Heart right ventricle (tissue), 16 donors: ENCODE measurements at places on chromosomes 16 and 17.
A peak's percentile ranks its signal among the peaks of the same experiment; 100 is the strongest.

DNA sequence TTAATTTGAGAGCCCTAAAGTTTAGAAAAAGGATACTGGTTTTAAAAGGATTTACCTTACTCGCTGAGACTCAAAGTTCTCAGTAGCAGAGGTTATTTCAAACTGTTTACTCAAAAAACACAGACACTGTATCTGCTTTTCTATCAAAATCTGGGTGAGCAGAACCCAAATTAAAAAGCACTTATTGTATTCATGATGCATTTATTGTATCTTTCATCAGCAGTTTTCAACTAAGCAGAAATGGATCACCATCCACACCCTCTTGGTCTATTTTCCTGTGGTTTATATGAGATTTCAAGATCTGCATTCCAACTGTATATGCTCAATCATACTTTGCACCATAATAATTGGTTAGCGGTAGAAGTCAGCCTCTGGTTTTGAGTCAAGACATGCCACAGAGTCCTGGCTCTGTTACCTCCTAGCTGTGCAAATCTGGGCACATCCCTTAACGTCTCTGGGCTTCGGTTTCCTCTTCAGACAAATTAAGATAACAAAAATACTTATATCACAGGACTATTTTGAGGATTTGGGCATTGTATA lies 109.5 kb downstream of the ASIC2 start:
- no peak for DNase-seq

- DNase-seq = peak; percentile 67
Observed at GRCh38 chr16:9138731-9139501, 47.5 kb downstream of the HAPSTR1 start.

- DNase-seq = no peak
Observed at GRCh38 chr17:11292491-11292890, 51.5 kb downstream of the SHISA6 start.

GRCh38 chr16:48499923-48500381 lies 110.0 kb downstream of the N4BP1 start:
- peak; percentile 58 for DNase-seq

DNA sequence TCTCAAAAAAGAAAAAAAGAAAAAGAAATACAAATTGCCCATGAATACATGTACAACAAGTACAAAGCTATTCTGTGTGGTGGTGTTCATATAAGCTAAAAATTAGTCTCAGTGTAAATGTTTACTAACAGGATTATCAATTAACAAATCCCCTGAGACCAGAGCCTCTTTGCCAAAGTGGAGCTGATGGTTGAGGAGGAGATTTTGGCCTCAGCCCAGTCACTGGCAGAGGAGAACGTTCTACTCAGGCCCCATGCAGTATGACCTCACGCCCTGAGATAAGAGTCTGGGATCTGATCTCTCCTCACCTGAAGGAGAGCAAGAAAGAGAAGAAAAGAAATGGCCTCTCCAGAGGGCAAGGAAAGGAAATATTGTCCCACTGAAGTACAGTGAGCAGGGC lies 35.5 kb upstream of the NOL11 start:
- DNase-seq = no peak

GRCh38 chr16:70804734-70805169 lies 3.8 kb upstream of the VAC14 start:
- DNase-seq = no peak

DNA sequence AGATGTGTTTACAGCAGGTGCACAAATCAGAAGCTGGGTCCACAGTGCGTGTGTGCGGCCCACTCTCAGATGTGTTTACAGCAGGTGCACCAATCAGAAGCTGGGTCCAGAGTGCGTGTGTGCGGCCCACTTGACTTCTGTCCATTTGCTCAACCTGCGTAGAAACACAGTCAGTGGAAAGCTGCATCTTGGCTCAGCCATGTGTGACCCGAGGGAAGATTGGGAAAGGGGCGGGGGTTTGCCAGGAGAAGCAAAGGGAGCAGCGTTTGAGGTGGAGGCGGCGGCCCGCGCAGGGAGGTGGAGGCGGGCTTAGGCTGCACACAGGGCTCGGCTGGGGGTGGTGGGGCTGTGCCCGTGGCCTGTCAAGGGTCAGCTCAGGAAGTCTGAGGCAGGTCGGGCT lies 4.3 kb downstream of the CTU2 start:
- DNase-seq = no peak

DNA sequence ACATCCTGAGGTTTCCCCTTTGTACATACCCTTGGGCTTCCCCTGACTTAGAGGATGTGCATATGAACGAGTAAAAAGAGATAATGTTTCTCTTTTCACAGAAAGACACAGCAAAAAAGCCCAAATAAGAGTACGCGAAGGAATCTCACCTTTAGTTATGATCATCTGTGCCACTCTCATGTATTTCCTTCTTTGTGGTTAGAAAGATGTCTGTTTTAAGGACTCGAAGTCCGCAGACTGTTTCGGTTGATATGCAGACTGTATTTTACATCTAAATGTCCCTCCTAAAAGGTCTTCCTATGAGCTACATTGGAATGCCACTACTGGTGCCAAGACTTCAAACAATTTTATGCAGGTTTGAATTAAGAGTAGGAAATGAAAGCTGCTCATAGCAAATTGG lies 102.3 kb upstream of the GOT2 start:
- no peak for DNase-seq

GRCh38 chr17:42596386-42596785 lies 12.8 kb downstream of the RETREG3 start:
- DNase-seq = no peak

DNA sequence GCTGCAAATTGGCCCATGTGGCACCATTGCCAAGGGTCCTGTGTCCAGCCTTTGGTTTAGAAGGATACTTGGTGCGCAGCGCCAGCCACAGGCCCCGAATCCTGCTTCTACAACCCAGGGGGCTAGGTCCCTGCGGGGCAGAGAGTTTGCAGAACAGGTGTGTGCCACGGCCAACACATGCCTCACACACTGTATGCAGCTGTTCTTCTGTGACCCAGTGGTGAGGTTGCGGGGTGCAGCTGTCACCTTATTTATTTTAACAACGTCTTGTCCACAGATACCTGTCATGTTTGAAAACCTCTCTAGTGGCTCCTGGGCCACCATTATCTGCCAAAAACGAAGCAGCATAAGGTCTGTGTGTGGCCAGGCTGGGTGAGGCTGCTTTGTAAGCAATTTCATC lies 11.6 kb downstream of the CBFA2T3 start:
- DNase-seq = no peak

GRCh38 chr16:77067900-77068299 lies 123.1 kb upstream of the MON1B start:
- no peak for DNase-seq

DNA sequence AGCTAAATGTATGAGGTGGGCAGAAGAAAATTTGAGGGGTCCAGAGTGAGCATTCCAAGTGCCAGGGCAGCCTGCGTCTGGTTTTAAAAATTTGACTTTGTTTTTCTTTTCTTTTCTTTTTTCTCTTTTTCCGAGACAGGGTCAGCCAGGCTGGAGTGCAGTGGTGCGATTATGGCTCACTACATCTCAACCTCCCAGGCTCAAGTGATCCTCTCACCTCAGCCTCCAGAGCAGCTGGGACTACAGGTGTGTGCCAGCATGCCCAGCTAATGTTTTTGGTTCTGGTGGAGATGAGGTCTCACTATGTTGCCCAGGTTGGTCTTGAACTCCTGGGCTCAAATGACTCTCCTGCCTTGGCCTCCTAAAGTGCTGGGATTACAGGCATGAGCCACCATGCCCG lies 15.6 kb downstream of the SMPD3 start:
- no peak for DNase-seq

DNA sequence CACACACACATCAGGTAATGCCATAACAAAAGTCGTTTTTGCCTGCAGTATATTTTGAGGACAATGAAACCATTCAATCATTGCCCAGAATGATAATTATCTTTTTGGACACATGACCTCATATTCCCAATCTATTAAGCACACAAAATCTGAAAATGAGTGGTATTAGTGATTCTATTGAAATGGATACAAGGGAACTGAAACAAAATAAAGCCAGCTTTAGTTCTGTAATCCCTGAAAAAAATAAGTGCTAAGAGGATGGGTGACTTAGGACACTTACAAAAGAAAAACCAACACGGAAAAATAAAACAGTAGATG lies 128.3 kb upstream of the MAF start:
- DNase-seq = no peak

DNA sequence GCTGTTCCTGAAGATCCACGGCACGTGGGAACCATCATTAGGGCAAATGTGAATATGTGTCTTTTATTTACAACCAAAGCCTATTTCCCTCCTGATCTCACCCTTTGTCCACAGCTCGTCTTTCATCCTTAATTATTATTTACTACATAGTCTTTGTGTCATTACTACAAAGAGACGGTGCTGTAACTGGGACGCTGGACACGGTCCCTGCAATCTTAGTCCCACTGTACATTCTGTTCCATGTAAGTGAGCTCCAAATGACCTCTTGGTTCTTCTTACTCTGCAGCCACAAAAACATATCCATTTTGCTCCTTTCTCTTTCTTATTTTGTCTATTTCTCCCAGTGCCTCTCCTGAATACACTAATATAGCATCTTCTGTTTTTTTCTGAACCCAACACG lies 12.7 kb upstream of the KRT23 start:
- DNase-seq = no peak

GRCh38 chr17:62794666-62794971 lies 13.5 kb downstream of the MARCHF10 start:
- no peak for DNase-seq

DNA sequence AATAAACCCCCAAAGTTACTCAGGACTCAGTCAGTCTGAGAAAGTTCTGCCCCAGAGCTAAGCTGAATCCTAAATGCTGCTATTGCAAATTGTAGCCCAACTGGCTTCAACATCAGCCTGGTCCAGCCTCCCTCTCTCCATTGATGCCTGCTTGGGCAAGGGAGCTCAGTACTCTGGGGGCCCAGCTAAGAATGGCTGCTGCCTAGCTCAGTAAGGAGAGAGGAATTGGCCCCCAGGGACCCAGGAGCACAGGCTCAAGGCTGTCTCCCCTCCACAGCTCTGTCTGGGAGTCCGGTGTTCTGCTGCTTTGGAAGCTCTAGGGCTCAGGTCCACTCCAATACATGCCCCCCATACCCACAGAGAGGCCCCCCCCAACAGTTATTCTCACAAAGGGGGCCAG lies 1.6 kb downstream of the UNC119 start:
- no peak for DNase-seq

DNA sequence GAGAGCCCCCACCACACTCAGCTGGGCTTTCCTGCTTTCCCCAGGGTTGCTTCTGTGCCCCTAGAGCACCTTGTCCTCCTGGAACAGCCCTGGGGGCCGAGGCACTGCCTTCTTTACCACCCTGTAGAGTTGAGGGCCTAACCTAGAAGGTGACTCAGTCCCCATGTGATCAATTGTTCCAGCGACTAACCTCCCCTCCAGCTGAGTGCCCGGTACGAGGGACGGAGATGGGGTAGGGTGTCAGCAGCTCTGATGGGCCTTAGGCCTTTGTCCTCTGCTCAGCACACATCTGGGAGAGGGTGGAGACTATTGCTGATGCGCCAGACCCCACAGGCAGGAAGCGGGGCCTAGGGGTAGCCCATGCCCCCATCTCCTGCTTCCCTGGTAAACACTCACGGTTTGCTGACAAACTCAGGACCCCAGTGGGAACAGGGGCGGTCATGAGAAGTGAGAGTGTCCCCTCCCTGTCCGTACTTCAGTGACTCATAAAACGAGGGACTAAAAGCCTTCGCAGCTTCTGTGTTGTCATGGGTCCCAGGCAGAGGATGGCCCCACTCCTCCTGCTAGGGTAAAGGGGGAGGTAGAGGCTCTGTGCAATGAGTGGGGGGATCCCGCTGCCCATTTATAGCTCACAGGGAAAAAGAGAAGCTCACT lies 33.1 kb downstream of the NECAB2 start:
- no peak for DNase-seq

- peak; percentile 17 for DNase-seq
Observed at GRCh38 chr17:2064520-2064971, 9.6 kb downstream of the HIC1 start.

GRCh38 chr17:82175951-82176350 lies 36.7 kb downstream of the CCDC57 start:
- DNase-seq = no peak

GRCh38 chr17:36188891-36189306 lies 7.7 kb downstream of the CCL3L1 start:
- DNase-seq = peak; percentile 56

DNA sequence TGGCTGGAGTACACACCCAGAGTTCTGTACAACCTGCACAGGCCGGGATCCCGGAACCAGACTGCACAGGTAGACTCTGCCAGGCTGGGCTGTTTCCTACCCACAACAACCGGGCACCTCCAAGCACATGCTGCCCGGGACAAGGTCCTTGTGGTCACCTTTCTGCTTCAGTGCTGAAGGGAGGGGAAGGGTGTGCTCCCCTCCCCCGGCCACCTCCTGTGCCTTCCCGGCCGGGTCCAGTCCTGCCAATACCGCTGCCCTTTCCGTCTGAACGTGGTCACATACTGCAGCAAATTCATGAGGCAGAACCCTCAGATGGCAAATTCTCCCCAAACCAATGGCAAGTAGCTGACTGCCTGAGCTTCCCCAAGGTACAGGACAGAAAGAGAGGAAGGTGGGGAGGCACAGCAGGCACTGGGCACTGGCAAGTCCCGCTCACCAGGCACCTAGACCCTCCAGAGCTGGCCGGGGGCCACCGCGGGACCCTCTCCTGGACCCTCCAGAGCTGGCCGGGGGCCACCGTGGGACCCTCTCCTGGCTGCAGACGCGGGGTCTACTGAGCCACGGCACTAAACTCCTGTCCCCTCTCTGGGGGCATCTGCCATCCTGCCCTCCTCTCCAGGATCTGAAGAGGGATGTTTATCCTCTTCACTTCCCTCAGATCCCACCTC lies 22.8 kb downstream of the SLC43A2 start:
- no peak for DNase-seq

DNA sequence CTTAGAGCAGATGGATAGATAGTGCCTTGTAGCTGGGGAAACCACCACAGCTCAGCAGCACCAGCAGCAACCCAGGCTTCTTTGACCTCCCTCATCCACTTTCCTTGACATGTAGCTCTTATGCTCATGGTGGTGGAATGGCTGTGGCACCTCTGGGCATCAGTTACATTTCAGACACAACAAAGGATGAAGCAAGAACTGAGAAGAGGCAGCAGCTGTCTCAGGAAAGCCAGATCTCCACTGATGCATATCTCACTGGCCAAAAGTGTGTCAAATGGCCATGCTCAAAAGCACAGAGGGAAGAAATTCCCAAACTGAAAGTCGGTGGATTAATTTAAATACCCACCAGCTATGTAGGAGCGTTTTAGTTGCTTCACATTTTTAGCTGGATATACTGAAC lies 671.4 kb upstream of the SALL1 start:
- DNase-seq = no peak

DNA sequence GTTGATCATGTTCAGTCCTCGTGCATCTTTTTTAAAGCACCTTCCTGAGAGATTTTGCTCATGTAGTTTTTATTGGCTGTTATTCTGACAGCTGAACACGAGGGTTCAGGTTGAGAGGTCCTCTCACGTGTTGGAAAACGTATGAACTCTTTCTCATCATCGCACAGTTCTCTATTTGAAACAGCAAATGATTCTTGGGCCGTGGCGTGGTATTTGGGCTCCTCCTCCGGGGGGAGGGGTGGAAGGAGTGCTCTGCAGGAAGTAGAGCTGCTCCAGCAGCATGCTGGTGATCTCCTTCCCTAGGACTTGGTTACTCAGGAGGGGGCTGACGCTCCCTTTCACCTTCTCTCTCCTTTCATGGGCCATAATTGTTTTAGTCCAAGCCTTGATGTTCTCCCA lies 70.4 kb downstream of the KSR1 start:
- peak; percentile 35 for DNase-seq

- peak; percentile 44 for DNase-seq
Observed at GRCh38 chr16:66926961-66927436, 1.7 kb upstream of the RRAD start.

GRCh38 chr17:32627239-32627996 lies 140.6 kb downstream of the CDK5R1 start:
- no peak for DNase-seq

GRCh38 chr17:68686108-68686988 lies 85.2 kb upstream of the FAM20A start:
- no peak for DNase-seq
